Muscle of leg (tissue), 16 donors: ENCODE measurements at places on chromosomes 5 and 9. TPM values are rescaled to one million over a fixed set of nuclear protein-coding genes. Genes with fewer than 3 reads are reported as not detected.
A peak's percentile ranks its signal among the peaks of the same experiment; 100 is the strongest.

DNA sequence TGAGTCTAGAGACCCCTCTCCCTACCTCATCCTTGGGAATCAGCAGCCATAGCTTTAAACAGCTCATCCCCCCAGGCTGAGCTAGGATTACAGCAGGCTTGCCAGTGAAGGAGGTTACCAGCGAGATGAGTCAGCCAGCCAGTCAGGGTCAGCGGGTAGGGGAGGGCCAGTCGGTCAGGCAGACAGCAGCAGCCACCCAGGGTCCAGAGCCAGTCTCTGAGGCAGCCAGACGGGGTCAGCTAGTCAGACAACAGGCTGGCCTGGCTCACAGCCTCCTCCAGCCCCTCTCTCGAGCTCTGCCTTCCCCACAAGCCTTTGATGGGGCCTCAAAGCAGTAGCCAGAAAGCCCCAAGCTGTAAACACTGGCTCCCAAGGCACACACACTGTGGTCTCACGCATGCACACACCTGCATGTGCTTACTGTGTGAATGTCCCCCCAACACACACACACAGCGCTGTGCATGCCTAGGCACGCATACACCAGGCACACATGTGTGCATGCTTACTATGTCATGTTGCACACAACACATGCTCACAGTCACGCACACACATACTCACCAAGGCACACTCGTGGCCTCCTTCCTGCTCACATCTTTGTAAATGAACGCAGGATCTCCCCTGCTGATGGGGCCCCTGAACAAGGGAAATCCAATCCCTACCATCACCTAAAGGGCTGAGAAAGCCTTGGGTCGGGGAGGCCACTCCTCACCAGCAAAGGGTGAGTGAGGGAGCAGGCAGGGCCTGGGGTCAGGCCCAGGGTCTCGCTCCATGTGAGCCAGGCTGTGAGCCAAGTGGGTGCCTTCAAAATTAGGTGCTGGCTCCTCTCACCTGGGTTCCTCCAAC is 28.2 kb upstream of the CPLX2 start:
- DNase-seq = no peak
- H3K27ac ChIP-seq = no peak overlapping the region
- peaks cover 2% of the 10 kb centered on the region for H3K27me3 ChIP-seq
- H3K4me1 ChIP-seq = no peaks in the 10 kb centered on the region
- H3K4me3 ChIP-seq = no peak overlapping the region

DNA sequence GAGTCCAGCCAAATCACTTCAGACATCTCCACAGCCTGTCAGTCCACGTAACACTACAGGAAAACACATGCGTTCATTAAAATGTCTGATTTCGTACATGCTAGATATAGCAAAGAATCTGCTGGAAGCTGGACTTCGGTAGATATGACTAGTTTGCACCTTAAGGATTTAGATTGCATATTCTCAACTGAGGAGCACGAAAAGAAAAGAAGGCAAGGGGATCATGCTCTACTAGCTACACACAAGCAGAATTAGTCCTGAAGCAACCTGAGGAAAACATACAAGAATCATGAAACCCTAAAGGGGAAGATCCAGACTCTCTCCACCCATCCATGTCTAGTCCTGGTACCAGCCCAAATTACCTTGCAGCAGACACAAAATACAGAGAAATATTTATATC is 36.1 kb upstream of the SSBP2 start:
- no peaks in the 10 kb centered on the region for H3K27me3 ChIP-seq
- H3K4me1 ChIP-seq = peaks cover 14% of the 10 kb centered on the region
- H3K4me3 ChIP-seq = no peak overlapping the region
- no peak for DNase-seq

- no peaks in the 10 kb centered on the region for H3K4me1 ChIP-seq
- H3K27ac ChIP-seq = no peak overlapping the region
- DNase-seq = peak; percentile 74
- H3K27me3 ChIP-seq = no peaks in the 10 kb centered on the region
- no peaks in the 10 kb centered on the region for H3K36me3 ChIP-seq
- H3K4me3 ChIP-seq = no peak overlapping the region
Measured at GRCh38 chr5:76601470-76601869, 21.7 kb downstream of the F2RL2 start.

DNA sequence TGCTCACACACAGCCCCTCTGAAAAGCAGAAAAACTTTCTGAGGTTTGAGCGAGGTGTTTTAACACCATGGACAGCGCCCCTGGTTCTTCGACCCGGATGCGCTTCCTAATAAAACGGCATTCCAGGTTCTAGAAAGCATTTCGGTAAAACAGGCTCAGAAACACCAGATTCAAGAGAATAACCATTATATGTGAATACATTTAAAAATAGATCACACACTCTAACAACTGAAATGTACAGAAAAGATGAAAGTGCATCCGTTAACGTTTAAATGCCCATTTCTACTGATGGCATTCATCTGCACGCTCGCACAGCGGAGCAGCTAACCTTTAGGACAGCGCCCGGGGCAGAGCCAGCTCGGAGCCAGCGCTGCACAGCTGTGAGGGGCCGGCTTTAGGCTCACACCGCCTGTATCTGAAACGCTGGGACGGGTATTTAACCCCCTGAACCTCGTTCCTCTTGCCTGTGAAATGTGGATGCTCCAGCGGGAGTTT is 26.3 kb upstream of the TENT4A start:
- no peaks in the 10 kb centered on the region for H3K27me3 ChIP-seq
- DNase-seq = peak; percentile 72
- no peaks in the 10 kb centered on the region for H3K36me3 ChIP-seq
- peak overlapping the region; percentile 26 for H3K4me3 ChIP-seq
- no peak overlapping the region for H3K27ac ChIP-seq

- H3K36me3 ChIP-seq = no peaks in the 10 kb centered on the region
- no peaks in the 10 kb centered on the region for H3K27me3 ChIP-seq
- H3K27ac ChIP-seq = no peak overlapping the region
- H3K4me1 ChIP-seq = no peaks in the 10 kb centered on the region
Measured at GRCh38 chr9:91177661-91178280, 183.9 kb downstream of the AUH start.

GRCh38 chr5:179606910-179607159 is 16.6 kb downstream of the HNRNPH1 start:
- peaks cover 85% of the 10 kb centered on the region for H3K36me3 ChIP-seq
- no peaks in the 10 kb centered on the region for H3K27me3 ChIP-seq
- H3K27ac ChIP-seq = no peak overlapping the region

GRCh38 chr9:85056203-85056572 is 386.7 kb downstream of the NTRK2 start:
- no peaks in the 10 kb centered on the region for H3K27me3 ChIP-seq
- no peaks in the 10 kb centered on the region for H3K36me3 ChIP-seq
- H3K4me3 ChIP-seq = no peak overlapping the region
- H3K4me1 ChIP-seq = no peaks in the 10 kb centered on the region

DNA sequence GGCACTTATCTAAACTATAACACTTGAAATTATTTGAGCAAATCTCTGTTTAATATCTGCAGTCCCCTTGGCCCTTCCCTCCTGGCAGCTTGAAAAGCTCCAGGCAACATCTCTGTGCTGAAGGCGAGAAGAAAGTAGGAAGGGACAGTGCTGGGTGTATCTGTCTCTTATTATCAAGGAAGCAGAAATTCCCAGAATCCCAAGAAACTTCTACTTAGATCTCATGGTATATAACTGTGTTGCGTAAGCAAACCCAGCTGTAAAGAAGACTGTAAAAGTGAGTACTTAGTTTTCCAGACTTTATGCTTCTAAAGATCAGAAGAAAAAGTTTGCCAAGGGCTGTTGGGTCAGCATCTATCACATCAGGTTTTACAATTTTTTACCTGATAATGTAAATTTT is 1869.8 kb downstream of the MAT2B start:
- H3K27me3 ChIP-seq = no peaks in the 10 kb centered on the region
- H3K4me3 ChIP-seq = no peak overlapping the region
- H3K4me1 ChIP-seq = no peaks in the 10 kb centered on the region
- no peak overlapping the region for H3K27ac ChIP-seq
- H3K36me3 ChIP-seq = no peaks in the 10 kb centered on the region
- DNase-seq = no peak

GRCh38 chr5:68178579-68178978 is 37.0 kb upstream of the PIK3R1 start:
- H3K27ac ChIP-seq = no peak overlapping the region
- no peaks in the 10 kb centered on the region for H3K36me3 ChIP-seq
- no peak for DNase-seq
- no peak overlapping the region for H3K4me3 ChIP-seq

DNA sequence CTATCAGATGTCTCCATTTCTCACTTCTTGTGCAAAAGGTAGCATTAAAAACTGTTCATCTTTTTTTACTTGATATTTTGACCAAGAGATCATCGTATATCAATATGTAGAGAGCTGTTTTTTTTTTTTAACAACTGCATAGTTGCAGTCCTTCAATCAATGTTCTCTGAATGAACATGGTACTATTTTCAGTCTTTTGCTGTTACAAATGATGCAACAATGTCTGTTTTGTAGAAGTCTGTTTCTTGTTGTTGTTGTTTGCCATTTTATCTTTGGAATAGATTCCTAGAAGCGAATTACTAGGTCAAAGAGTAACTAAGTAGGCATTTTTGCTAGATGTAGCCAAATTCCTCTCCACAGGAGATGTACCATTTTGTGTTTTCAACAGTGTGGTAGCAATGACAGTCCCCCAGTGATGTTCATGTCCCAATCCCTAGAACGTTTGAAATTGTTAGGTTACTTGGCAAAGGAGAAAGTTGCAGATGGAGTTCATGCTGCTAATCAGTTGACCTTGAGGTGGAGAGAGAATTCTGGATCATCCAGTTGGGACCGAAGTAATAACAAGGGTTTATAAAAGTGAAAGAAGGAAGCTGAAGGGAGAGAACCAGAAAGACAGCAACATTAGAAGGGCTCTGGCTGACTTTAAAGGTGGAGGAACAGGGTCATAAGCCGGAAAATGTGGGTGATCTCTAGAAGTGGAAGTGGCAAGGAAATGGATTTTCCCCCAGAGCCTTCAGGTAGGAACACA is 6.3 kb downstream of the MTREX start:
- no peaks in the 10 kb centered on the region for H3K4me1 ChIP-seq
- no peaks in the 10 kb centered on the region for H3K27me3 ChIP-seq
- no peak overlapping the region for H3K4me3 ChIP-seq
- no peak overlapping the region for H3K27ac ChIP-seq

DNA sequence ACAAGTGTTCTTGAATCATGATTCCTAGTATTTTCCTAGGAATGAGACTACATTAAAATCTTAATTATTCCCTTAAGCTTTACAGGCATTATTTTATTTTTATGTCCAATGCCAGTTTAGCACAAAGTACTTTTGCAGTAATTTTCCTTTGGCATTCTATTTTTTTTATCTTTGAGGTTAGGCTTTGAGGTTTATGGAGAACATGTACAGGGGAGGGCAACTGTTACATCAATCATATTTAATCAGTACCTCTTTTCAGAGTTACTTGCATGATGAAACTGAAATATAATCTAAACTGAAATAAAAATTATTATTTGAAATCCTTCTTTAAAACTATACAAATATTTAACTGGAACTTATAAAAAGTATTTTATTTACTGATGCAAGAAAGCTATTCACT is 118.2 kb upstream of the MPDZ start:
- no peak for DNase-seq
- H3K4me1 ChIP-seq = no peaks in the 10 kb centered on the region
- H3K27ac ChIP-seq = no peak overlapping the region
- H3K27me3 ChIP-seq = no peaks in the 10 kb centered on the region
- H3K36me3 ChIP-seq = no peaks in the 10 kb centered on the region

DNA sequence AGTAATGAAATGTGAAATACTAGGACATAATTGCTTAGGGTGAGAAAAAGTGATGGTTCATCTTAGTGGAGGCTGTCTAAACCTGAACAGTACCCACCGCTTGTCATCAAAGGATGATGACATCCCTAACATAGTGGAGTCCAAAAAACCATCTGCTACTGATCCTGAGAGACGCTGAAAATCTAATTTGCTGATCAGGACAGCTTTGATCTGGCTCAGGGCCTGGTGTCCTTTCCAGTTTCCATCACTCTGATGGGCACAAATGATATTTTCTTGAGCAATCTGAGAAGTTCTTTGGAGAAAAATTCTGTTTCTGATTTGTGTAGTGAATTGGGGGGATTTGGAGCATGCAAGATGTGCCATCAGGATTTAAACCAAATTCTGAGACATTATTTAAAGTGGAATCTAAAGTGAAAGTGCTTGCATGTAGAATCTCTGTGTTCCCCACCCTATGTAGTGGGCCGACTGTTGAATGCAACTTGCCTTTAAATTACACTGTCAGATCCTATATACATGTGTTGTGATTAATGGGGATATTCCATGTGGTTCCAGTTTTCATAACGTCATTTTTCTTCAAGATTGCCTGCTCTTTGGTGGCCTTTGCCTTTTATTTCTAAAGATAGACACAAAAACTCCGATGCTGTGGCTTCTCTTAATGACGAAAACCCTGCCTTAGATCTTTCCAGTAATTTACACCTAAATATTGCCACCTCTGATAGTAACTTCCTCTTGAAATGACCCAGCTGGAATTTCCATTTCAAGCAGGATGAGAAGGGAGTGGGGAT is 213.2 kb downstream of the PCSK5 start:
- H3K4me3 ChIP-seq = no peak overlapping the region
- peaks cover 3% of the 10 kb centered on the region for H3K36me3 ChIP-seq
- H3K27me3 ChIP-seq = no peaks in the 10 kb centered on the region
- peaks cover 8% of the 10 kb centered on the region for H3K4me1 ChIP-seq

DNA sequence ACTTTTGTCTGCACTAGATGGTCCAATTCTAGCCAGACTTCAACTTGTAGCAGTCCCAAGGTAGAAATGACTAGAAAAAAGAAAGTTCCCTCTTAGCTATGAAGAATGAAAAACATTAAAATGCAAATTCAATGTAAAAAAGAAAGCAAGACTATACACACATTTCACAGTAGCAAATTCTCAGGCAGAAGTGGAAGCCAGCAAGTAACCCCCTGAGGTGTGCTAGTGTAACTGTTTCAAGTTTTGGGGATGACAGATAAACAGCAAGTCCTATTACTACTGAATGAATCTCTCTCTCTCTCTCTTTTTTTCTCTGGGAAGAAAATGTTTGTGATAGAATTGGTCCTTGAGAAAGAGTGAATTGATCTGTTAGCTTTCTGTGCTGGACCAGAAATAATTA is 185.6 kb downstream of the EFNA5 start:
- H3K27ac ChIP-seq = no peak overlapping the region
- H3K4me1 ChIP-seq = peaks cover 2% of the 10 kb centered on the region
- H3K27me3 ChIP-seq = no peaks in the 10 kb centered on the region
- H3K36me3 ChIP-seq = no peaks in the 10 kb centered on the region
- no peak overlapping the region for H3K4me3 ChIP-seq
- DNase-seq = no peak

SPATA31A3 gene
- total RNA-seq = not detected

PGGT1B gene
- total RNA-seq = 19.6 TPM

CATSPER3 gene
- total RNA-seq = 0.31 TPM

BAG1 gene
- total RNA-seq = 54.1 TPM

ACOT12 gene
- 0.18 TPM for total RNA-seq
